Kidney (tissue), 22 donors: ENCODE measurements at places on chromosomes 7 and 10.
A peak's percentile ranks its signal among the peaks of the same experiment; 100 is the strongest.

GRCh38 chr10:30445711-30446110 lies 11.7 kb downstream of the MAP3K8 start:
- DNase-seq: no peak

GRCh38 chr10:34609287-34609940 lies 205.7 kb downstream of the PARD3 start:
- no peak for DNase-seq

GRCh38 chr10:103911021-103911459 lies 6.9 kb downstream of the STN1 start:
- DNase-seq: no peak

- no peak for DNase-seq
Measured at GRCh38 chr7:68542831-68543230, 1055.4 kb upstream of the AUTS2 start.

DNA sequence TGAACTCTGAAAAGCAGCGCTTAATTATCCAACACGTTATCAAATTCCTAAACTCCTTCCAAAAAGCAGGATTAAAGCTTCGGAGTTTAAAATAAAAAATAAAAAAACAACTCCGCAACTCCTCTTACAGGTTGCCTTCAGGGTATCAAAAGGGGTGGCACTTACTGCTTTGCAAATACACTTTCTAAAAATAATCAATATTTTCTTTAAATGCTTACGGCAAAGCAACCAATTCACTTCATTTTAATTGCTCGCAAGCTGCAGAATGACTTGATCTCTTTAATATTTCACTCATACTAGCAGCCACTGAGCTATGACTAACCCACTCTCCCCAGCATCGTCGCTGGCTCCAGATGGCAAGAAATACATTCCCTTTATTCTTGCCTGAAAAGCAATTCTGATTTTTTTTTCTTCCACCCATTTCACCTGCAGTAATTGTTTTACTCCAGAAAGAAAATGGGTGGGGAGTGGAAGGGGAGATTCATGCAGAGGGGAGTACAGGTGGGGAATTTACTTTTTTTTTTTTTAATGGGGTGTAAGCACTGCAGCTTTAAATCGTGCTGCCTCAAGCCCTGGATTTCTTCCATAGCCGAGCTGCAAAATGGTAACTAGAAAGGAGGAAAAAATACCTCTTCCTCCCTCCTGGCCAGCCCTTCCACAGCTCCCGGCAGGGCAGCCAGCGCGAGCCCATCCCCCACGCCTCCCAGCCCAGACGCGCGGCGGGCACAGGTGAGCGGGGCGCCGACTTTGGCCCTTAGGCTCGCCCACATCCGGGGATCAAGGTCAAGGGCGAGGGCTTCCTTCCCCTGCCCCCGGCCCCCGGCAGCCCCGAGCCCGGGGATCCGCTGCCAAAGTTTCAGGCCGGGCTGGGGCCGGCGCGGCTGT lies 54.2 kb upstream of the FHIP2A start:
- peak; percentile 65 for DNase-seq

- no peak for DNase-seq
Measured at GRCh38 chr7:85095806-85096205, 91.0 kb downstream of the SEMA3D start.

DNA sequence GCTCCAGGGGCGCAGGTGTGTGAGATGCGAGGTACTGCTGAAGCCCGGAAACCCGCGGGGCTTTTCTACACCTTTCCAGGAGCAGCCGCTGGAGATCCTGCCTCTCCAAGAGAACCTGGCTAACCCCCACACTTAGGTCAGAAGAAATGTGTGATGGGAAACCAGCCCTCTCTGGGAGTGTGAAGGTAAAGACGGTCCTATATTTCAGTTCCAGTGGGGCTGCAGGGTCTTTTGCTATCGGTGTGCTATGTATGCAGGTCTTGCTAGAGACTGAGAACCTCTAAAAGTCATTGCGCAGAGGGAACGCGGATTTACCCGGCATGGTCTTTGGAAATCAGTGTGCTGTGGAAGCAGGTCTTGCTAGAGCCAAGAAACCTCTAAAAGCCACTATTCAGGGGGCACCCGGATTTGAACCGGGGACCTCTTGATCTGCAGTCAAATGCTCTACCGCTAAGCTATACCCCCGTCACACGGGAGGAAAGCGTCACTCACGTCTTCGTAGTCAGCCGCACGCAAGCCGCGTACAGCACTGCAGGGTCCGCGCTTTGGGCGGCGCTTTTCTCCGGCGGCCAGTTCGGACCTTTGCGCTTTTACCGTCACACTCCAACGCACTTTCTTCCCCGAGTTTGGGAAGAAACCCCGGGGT lies 46.0 kb downstream of the ZNF777 start:
- DNase-seq: peak; percentile 88

DNA sequence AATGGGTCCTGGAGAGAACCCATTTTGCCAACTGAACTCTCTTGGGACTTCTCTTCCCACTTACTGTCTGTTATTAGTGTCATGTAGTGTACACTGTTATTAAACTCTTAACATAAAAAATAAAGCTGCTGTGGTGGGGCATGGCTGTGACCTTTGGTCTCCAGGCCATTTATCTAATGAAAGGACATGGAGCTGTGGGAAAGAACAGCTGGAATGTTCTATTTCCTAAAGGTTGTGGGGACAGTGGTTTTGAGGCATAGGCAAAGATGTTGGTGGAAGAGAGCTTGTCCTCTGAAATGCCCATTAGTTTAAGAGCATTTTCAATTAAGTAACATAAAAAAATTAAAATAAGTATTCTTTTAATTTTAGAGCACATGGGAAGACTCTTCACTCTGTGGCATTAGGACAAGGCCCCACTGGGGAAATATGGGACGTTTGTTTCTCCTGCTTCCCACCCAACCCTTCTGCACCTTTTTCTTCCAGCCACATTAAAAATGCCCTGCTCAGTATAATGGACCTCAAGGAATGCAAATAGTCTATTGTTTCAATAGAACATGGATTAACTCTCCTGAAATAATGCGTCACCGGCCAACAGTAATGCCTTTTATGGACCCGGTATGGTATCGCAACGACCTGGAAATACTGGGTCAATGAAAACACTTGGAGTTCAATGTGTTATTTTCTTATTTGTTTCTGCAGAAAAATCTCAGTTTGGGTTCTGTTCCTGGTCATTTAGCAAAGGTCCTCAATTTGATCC lies 149.6 kb downstream of the BUB3 start:
- DNase-seq: no peak

- DNase-seq: no peak
Measured at GRCh38 chr7:42726066-42726785, 185.6 kb downstream of the C7orf25 start.

- DNase-seq: no peak
Measured at GRCh38 chr7:31899356-31899927, 170.8 kb downstream of the PDE1C start.
